ENCODE measurements at places on chromosomes 11 and 22.

- peak; percentile 30 for DNase-seq
These were observed 17.1 kb downstream of the OVOL1 start for GRCh38 chr11:65803797-65804492.

GRCh38 chr11:41978945-41979344 lies 519.5 kb upstream of the LRRC4C start:
- DNase-seq: no peak

DNA sequence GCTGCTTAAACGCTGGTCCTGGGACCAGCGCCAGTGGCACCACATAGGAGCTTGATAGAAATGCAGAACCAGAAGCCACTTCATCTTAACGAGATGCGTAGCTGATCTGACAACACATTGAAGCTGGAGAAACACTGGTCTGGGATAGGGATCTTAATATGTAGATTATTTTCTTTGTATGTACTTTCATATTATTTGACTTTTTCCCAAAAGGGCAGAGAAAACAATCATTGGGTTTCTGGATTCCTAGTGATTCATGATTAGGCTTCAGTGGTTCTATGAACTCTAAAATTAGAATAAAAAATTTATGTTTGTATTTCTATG lies 12.3 kb downstream of the MPEG1 start:
- DNase-seq: no peak

DNA sequence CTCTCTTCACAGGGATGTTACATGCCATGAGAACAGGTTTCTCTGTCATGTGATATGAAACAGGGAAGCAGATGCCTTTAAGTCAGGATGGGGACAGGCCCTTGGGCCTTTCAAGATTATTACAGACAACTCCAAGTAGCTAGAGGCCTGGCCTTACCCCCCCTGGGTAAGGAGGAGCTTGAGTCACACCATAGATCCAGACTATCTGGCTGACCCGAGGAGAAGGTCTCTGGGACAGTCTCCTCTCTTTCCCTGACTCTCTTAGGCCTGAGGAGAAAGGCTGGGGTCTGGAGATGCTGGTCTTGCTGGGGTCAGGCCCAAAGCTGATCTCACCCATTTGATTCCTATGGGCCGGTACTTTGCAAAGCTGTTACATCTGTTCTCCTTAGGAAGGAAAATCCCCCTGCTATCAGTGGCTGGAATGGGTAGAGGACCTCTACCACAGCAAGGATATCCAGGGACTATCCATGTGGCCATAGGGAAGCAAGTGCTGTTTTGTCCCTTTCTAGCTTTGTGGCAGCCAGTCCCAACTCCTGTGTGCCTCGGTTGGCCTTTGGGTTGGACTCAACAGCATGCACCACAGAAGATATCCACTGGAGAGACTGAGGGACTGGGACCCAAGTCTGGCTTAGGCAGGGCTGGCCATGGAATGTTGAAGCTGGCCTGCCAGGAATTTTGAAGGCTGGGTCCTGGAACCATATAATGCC lies 25.2 kb downstream of the RELT start:
- no peak for DNase-seq

GRCh38 chr11:64036087-64037026 lies 626 bp downstream of the FLRT1 start:
- no peak for DNase-seq

- no peak for DNase-seq
These were observed 64.4 kb downstream of the CD82 start for GRCh38 chr11:44629732-44630345.

GRCh38 chr11:21631991-21632390 lies 560.9 kb upstream of the ANO5 start:
- DNase-seq: no peak

DNA sequence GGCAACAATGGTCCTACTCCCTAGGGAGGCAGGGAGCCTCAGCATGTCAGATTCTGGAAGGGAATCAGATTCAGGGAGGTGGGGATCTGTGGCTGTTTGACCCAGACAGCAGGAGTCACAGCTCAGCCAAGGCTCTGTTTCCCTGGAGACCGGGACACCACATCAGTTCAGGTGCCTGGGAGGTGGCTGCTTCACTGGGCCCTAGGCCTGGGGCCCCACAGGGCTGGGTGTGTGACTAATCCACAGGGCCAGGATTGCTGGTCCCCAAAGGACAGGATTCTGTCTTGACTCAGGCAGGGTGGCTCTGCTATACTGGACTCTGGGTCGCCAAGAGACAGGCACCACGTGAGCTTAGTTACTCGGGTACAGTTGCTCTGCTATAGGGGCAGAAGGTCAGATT lies 3.5 kb upstream of the OR5AN1 start:
- no peak for DNase-seq

DNA sequence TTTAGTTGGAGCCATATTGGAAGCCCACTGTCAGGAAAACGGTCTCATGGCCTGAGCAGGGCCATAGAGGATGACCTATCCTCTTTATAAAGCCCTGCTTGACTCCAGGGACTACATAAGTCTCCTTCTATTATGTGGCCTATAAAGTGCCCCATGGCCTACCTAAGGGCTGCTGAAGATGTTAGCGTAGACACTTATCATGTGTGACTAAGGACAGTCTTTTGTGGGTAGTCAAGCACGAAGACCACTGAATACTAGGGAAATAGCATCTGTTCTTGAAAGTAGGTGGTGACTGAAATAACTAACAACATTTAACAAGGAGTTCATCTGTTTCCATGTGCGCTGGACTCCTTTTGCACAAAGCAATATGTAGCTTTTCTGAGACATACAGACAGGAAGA lies 117.1 kb downstream of the SWAP70 start:
- DNase-seq: no peak

DNA sequence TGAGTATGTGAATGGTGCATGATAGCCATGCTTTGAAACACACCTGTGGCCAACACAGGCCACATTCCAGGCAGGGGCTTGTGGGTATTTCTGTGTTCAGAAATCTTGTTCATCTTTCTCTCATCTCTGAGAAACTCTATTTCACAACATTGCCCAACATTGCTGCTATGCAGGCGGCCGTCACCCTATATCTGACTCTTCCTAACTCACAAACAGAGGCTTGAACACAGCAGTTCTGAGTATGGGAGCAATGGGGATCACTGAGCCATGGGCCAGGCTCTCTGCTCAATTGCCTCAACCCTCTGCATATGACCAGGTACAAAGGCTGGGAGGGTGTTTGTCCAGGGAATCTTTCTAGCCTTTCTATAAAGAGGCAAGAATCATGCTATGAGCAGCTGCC lies 259.9 kb downstream of the BUD13 start:
- no peak for DNase-seq

GRCh38 chr11:13782390-13783075 lies 114.1 kb downstream of the FAR1 start:
- no peak for DNase-seq

GRCh38 chr11:134818516-134818915 lies 406.5 kb upstream of the B3GAT1 start:
- no peak for DNase-seq

DNA sequence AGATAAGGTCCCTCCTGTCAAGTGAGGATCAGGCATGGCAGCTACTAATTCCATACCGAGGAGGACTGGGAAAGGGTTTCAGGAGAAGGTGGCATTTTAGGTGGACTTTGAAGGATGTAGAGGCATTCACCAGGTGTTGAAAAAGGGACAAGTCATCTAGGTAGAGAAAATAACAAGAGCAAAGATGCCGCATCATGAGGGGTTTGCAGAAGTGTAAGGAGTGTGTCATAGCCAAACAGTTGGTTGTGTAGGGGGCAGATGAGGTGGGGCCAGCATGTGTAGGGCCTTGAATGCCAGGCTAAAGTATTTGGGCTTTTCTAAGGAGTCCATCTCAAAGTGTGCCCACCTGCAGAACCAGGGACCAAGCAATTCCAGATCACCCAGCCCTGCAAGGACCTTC lies 11.6 kb upstream of the LRRC32 start:
- no peak for DNase-seq

GRCh38 chr11:69969890-69970784 lies 108.0 kb upstream of the ANO1 start:
- peak; percentile 65 for DNase-seq

DNA sequence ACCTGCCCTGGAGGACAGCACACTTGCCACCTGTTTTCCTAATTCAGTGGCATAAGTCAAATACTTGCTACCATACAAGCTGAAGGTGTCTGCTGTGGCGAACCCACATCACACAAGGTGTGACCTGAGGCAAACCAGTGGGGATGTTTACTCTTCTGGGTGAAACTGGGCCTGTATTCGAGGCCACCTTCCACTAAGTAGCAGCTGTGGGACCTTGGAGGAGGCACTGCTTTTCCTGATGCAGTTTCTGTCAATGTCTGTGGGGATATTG lies 927.4 kb downstream of the BRD1 start:
- no peak for DNase-seq

GRCh38 chr11:10243896-10244575 lies 50.0 kb downstream of the SBF2 start:
- DNase-seq: no peak

DNA sequence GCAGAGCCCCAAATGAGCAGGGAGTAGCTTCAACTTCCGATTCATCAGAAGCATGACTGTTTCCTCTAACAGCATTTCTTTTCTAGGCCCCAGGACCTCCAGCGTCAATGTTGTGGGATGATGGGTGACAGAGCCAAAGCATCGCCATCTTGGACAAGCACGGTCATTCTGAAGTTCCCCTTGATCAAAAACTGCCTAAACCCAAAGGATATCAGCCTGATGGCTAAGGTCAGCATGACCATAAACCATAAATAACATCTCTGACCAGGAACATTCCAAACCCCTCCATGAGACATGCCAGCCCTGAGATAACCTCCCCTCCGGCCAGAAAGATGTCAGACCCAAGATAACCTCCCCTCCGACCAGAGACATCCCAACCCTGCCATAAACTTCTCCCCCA lies 28.8 kb upstream of the TREH start:
- no peak for DNase-seq

DNA sequence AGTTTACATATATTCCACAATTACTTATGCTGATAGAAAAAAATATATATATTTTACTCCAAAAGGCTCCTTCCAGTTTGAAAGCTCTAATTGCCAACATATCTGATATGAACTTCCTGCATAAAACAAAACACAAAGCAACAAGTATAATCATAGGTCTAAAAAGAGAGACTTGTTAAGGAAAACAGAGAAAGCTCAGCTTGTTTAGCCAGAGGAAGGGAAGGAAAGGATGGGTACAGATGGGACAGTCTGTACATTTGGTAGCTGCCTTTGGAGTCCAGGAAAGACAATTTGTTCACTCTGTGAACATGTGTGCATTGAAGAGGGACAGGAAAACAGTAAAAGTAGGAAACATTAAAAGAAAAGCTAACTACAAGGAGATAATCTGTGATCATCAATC lies 45.7 kb upstream of the AKIP1 start:
- DNase-seq: no peak

- DNase-seq: no peak
These were observed 86.3 kb upstream of the PRR5 start for GRCh38 chr22:44615602-44616180.

GRCh38 chr11:103359216-103359615 lies 250.0 kb downstream of the DYNC2H1 start:
- DNase-seq: no peak

DNA sequence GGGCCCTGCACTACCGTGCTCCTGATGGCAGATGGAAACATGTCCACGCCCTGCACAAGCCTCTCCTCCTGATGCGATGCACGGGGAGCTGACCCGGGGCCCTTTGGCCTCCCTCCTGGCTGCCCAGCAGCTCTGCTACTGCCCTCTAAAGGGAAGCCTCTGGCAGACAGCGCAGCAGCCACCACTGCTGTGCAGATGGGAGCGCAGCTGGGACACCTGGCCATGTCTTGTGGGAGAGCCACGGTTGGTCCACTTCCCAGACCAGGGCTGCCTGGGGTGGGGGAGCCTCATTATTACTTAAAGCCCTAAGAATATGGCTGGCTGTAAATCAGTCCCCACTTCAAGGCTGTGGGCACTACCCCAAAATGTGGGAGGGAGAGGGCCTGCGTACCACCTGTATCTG lies 38.3 kb downstream of the TBX1 start:
- DNase-seq: no peak

GRCh38 chr11:117826190-117826570 lies 1.6 kb upstream of the FXYD2 start:
- DNase-seq: peak; percentile 28

- DNase-seq: no peak
These were observed 1004.5 kb upstream of the CCDC90B start for GRCh38 chr11:84290647-84291046.

DNA sequence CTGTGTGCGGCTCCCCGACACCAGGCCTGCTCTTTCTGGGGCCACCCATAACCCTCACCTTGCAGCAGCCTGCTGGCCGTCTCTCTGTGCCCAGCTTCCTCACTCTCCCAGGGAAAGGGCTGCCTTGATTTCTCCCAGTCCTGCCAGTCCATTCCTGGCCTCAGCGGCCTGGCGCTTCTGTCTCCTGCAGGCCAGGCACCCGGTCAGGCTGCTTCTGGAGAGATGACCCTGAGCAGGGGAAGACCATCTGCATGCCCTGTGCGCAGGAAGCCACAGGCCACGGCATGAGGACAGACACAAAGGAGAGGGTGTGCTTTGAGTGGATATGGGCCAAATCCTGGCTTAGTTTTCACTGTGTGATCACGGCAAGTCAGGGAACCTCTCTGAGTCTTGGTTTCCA lies 86.2 kb downstream of the TSPAN18 start:
- no peak for DNase-seq

- DNase-seq: no peak
These were observed 310.8 kb upstream of the SORL1-AS1 start for GRCh38 chr11:121763526-121763925.

- no peak for DNase-seq
These were observed 29.8 kb downstream of the SIK3 start for GRCh38 chr11:117068303-117068860.

- DNase-seq: no peak
These were observed 18.6 kb downstream of the CREB3L1 start for GRCh38 chr11:46296059-46296527.

DNA sequence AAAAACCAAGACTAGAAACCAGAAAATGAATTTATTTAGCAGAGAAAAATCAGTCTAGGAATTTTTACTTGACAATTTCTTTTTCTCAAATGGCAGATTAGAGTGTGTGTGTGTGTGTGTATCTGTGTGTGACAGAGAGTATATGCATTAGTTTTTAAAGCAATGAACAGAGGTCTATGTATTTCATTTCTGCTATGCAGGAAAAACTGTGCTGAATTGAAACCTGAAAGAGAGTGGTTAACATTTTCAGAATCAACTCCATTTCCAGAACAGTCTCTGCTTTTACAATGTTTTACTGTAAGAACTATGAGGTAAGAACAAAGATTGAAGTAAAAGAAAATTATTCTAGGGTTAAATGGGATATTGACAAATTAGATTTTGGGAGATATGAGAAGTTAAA lies 114.8 kb downstream of the GRM5 start:
- no peak for DNase-seq

GRCh38 chr11:122707901-122708300 lies 52.4 kb downstream of the UBASH3B start:
- no peak for DNase-seq

GRCh38 chr11:86688398-86689179 lies 16.2 kb upstream of the ME3 start:
- no peak for DNase-seq

- DNase-seq: no peak
These were observed 36.5 kb upstream of the DNAJB13 start for GRCh38 chr11:73914284-73914683.

- DNase-seq: no peak
These were observed 240.5 kb upstream of the FAT3 start for GRCh38 chr11:91984033-91984584.

GRCh38 chr22:36682811-36683210 lies 20.7 kb downstream of the CACNG2 start:
- no peak for DNase-seq
